ENCODE measurements at places on chromosomes 13 and 19.

GRCh38 chr13:40598569-40598968, 67.9 kb downstream of the FOXO1 start:
- DNase-seq: no peak

DNA sequence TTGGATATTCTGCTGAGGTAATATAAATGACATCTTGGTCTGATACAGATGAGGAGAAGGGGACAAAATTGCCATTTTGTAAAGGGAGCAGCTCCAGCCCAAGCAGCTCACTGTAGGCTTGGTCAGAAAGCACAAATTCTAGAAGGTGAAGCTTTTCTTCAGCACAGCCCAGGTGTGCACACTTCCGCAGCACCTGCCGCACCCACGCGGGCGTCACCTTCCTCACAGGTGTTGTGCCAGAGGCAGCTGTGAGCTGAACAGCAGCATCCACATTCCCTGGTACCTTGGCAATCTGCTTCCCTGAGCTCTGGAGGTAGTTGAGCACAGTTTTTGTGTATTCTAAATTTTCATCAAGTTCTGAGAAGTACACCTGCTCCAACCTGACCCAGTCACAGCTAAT, 79.0 kb downstream of the SACS start:
- DNase-seq: no peak

DNA sequence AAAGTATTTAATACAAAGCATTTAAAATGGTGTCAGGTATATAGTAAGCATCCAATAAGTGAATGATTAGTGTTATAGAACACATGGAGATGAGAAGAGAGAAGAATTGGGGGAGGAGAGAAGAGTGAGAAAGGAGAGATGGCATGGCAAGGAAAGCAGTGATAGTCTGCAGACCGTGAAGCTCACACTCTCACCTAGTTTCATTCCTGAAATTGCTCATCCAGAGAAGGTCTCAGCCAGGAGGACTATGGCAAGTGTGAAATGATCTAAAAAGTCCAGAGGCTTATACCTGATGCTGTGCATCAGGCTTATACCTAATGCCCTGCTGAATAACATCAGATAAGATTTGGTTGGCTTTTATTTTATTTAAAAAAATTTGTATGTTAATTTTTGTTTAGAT, 351.6 kb upstream of the KLF12 start:
- DNase-seq: no peak

GRCh38 chr13:39818953-39819352, 163.5 kb downstream of the COG6 start:
- no peak for DNase-seq

All from NCI-H2081 treated with DMSO at 0.1 percent for 48 hours (cell line).